ENCODE measurements at places on chromosomes 6 and 20.

DNA sequence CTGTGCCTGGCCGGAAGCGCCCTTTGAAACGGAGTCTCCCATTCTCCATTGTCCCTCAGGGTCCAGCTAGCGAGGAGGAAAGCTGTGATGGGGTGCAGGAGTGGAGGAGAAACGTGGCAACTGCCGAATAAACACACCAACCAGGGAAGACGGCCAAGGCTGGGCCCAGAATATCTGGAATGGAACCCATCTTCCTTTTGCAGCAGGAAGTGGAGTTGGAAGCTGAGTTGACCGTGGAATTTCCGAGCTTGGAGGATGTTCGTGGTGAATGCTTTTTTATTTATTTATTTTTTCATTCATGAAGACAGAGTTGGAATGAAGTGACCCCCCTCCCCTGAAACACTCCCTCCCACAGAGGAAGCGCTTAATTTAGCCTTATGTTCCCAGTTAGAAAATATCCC is 105.6 kb upstream of the RNF24 start:
- DNase-seq = no peak

GRCh38 chr20:60513141-60513540 is 554.9 kb downstream of the CDH26 start:
- DNase-seq = no peak

GRCh38 chr6:91088976-91089375 is 502.1 kb upstream of the MAP3K7 start:
- no peak for DNase-seq

DNA sequence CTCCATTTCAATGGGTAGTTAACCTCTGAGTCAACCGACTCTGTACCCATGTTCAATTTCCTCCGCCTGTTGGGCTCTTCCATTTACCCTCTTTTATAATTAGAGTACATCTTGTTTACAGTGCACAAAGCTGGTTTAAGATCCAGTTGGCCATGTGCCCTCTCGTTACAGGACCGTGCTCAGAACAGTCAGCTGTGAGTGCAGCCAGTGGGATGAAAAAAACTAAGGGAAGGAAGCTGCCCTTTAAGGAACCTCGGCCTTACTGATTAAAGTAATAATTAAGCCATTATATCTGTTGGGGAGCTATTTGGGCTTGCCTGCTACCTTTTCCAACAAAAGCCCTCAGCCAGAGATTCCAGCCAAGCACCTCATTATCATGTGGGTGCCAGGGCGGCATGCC is 68.8 kb downstream of the TMEM170B start:
- peak; percentile 98 for DNase-seq

DNA sequence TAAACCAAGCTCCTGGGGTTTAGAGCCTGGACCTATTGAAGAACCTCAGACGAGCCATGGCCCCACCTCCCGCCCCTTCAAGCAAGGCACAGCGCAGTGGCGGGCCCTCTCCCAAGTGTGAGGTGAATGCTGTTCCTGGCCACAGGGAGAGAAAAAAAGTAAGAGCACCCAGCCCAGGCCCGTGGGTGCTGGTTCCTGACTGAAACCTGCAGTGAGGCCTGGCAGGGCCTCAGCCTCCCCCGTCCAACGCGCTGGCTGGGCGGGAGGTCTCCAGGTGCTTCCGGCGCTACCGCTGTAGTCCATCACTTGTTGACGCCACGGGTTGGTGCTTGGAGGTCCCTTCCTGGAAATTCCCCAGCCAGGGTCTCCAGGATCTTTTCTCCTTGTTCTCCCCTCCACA is 5.5 kb upstream of the FAM83C start:
- DNase-seq = no peak

DNA sequence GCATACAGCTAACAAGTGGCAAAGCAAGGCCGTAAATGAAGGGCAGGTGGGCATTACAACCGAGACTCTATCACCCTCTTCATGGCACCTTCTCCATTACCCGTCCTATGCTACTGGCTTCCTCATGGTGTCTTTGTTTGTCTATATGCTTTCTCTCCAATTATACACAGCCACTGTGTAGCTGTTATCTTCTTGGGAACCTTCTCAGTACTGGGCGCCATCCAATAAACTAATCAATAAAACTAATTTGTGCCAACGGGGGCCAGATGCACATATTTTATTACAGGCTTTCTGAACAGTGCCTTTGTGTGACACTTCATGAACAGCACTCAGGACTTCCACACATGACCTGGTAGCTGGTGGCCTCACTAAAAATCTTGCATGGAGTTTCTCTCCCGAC is 149.8 kb upstream of the PCSK2 start:
- no peak for DNase-seq

- no peak for DNase-seq
Measured at GRCh38 chr6:122069932-122070331, 329.5 kb upstream of the HSF2 start.

GRCh38 chr6:136701045-136701444 is 91.2 kb downstream of the MAP3K5 start:
- DNase-seq = peak; percentile 20

- DNase-seq = no peak
Measured at GRCh38 chr20:644692-645317, 8.2 kb downstream of the SRXN1 start.

DNA sequence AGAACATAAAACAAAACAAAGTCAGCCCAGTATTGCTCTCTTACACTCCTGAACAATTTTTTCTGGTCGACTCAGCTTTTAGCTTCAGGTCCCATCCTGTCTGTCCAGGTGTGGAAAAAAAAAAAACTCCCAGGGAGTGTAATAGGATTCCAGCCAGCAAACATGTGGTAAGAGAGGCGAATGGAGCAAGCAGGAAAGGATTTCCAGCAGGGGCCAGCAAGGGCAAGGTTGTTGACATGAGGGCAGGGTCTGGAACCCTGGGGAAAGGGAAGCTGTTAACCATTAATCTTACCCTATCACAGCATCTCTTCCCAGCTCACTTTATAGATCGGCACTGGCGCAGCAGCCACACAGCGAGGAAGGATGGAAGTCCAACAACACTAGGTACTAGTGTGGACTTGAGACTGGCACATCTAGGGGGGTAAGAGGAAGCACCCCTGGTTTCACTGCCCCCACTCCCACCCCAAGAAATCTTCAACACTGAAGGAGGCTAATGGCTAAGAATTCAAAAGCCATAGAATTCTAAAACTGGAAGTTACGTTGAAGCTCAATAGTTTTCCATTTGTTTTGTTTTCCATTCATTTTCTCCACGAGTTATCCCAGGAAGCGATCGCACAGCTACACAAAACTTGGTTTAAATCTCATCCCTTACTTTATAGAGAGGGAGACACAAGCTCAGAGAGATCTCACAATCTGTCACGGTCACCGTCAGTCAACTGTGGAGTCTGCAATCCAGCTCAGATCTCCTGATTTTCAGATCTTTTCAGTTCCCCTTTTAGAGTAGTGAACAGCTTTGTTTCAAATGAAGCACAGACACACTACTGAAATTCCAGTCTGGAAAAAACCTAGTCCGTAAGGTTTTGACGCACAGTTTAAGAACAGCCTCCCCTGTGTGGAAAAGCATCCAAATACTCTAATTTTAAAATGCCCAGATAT is 53.3 kb downstream of the SLC22A23 start:
- no peak for DNase-seq

DNA sequence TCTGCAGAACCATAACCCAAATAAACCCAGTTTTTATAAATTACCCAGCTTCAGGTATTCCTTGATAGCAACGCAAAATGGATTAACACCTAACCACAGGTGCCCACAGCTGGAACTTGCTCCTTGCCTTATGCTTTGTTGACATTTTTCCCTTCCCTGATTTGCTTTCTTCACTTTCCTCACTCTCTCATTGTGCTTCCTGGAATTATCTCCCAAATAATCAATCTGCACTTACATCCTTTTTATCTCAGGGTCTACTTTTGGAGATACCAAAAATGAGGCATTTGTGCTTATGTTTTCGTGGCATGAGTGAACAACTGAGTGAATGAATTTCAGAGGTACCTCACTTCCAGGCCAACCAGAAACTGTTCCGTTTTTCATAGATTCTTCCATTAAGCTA is 374.3 kb downstream of the DOK5 start:
- DNase-seq = no peak

DNA sequence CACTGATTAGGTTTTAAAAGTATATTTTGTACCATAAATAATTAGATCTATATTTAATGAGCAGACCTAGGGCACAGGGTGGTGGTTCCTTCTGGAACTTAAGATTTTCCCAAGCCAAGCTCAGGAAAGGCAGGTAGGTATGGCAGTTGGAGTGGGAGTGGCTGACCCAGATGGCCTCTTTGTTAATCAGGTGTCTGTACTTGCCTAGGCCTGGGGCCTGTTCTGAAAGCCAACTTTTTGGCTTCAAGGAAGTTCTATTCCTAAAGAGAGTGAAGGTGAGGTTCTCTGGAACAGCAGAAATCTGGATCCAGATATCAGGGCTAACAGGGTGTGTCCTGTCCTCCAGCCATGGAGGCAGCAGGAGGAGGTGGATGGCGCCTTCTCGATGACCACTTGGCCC is 44.9 kb downstream of the VEGFA start:
- DNase-seq = no peak

GRCh38 chr20:25444556-25444955 is 37.1 kb downstream of the GINS1 start:
- no peak for DNase-seq

DNA sequence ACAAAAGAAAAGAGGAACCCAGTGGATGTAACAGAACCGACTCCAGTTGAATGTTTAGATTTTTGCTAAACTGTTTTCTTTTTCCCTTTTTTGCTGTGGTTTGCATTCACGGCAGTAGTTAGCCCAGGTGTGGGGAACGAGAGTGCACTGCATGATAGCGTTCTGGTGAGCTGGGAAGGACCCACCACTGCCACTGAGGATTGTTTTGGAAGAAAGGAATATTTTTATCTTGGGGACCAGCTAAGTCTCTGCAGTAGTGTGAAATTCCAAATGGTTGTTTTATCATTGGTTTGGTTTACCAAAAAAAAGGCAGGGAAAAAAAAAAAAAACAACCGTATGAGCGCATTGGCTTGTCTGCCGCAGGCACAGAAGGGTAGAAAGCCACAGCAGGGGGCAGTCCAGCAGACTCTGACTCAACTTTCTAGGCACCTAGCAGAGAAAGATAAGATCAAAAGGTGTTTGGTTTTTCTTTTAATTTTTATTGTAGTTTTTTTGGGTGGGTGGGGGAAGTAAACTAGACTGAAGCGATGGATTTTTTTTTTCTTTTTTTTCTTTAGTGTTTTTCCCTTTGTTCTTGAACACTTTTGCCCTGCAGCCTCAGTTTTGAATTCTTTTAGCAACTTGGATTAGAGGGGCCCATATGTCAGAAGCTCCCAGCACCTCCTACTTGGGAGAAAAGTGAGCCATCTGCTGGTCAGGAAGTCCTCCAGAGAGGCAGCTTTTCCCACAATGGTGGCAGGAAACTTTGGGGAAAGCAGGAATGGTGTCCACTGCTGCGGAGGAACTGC is 13.5 kb upstream of the RAB5IF start:
- peak; percentile 33 for DNase-seq

DNA sequence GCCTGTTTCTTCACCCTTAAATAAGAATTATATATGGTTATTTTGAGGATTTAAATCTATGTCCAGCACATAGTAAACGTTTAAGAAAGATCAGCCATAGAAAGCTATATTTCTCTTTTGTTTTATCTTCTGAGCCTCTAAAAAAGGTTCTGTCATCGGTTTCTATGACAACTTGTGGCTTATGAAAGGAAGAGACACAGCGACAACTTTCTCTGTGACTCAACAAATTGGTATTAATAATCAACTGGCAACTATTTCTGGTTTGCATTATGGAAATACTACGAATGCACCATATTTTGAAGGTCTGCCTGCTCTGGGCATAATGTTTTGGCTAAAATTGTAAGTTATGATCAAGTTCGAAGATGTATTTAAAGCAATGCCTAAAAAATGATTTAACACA is 751.0 kb downstream of the CD109 start:
- DNase-seq = no peak

GRCh38 chr6:166341977-166342348 is 382 bp downstream of the SFT2D1 start:
- DNase-seq = no peak

DNA sequence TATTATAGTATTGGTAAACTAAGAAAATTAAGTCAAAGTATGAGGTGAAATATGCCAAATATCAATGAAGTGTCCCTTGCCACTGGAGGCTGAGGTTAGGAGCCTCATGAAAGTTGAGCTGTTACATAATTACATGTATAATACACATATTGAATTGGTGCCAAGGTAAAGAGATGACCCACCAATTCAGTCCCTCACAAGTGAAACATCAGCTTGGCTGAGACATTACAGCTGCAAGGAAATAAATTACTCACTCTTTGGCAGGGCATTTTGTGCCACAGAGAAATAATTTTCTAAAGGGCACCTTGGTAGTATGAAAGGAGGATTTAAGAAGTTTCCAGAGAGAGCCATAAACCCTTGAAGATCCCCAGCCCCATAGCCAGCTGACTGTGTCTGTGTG is 127.4 kb downstream of the ADGRG6 start:
- no peak for DNase-seq

DNA sequence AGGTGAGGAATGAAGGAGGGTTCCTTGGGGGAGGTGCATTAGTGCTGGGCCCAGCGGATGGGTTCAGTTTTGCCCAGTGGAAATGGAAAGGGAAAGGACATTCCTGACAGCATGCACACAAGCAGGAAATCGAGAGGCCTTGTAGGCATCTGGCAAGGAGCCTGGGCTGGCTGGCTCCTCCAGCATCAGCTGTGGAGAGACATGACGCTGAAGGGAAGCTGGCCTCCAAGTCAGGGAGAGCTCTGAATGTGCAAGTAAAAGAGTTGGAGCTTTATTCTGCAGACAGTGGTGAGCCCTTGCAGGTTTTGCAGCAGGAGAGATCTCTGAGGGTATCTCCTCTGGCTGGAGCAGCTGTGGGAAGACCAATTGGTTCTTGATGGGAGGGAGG is 154.3 kb downstream of the MRPL14 start:
- no peak for DNase-seq

DNA sequence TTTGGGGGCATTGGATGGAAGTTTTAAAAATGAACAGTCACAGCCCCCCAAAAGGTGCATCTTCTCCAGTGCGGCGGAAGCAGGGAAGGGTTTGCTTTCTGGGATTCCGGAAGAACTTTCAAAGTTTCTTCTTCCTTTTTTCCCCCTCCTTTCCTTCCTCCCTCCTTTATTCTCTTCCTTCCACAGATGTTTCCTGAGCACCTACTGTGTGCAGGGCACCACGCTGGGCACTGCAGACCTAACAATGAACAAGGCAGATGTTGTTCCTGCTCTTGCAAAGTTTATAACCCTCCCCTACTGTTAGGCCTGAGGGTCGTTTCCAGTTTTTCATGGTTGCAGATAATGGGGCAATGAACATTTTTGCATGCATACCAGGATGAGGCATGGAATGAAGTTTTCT is 58.1 kb downstream of the CHMP4B start:
- no peak for DNase-seq
